ENCODE measurements at places on chromosomes 3 and 15. TPM values are rescaled to one million over a fixed set of nuclear protein-coding genes. Genes with fewer than 3 reads are reported as not detected.

The ZBED2 gene
- not detected for total RNA-seq

The GABRG3 gene
- 0.11 TPM for total RNA-seq

The ANKUB1 gene
- not detected for total RNA-seq

The COX17 gene
- 119 TPM for total RNA-seq

The WNT5A gene
- 6.9 TPM for total RNA-seq

The GOLGA6L24 gene
- total RNA-seq, result not detected

The CP gene
- total RNA-seq, result 7.9 TPM

DNA sequence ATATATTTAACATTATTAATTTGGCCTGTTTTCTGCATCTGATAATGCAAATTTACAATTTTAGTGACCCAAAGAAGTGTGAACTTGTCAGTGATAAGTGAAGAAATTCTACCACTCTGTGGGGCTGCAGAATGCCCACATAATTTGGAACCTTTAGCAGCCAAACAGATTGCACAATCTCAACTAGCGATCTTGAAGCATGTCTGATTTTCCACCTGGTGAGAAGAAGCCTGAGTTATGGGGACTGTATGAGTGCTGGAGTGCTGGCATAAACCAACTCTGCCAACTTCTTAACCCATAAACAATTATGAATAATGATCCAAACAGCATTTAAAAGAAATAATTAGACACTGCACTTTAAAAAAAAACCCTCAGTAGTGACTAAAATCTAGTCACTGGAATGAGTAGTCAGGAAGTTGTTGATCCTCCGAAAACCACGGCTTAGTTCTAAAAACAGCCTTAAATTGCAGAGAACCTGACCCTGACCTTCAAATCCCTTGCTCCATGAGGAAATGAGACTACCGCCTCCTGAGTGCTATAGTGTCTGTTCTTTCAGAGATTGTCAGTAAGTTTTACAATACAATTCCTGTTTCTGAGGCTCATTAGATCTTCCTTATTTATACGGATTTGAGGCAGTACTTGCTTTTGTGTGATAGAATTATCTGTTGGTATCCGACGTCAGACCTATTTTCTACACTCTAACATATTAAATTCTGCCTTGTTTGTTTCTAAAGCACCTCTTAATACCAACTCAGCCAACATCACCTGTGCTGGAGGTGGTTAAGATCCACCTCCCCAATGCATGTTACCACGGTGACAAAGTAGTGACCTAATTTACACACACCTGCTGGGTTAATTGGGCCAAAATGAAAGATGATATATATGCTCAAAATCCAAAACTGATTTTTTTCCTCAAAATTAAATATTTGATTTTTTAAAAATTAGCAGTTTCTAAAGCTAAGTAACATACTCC lies 267.7 kb downstream of the ZBTB20 start:
- DNase-seq, result peak; percentile 58

DNA sequence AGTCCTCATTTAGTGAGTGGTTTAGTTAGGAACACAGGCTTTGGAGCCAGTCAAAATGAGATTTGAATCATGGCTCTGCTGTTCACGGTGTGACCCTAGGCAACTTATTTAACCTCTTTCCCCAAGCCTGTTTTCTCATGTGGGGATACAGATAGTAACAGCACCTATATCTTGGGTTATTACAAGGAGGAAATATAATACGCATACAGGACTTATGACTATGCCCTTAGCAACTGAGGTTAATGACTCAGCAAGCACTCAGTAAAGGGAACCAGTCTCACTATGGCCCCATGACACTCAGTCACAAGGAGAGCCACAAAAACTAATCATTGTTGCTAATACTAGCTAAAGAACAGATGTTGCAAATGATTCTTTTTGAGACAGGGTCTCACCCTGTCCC lies 45.9 kb downstream of the SUMF1 start:
- DNase-seq, result peak; percentile 13

DNA sequence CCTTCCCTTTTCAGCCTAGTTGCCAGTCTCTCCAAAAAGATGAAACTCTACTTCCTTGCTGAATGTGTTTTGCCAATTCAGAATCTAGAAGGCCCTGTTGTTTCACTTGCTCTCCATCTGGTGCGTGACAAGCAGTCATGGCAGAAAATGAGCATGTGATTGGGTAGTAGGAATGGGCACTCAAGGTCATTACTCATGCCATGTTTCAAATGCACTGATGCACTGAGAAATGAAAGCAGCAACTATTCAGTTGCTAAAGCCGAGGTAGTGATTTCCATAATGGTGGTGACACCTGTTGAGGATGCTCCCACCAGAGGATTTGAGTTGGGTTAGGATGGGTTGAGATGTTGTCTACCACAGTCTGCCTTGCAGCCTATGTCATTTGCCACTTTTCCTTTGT lies 12.7 kb downstream of the ZBTB38 start:
- DNase-seq, result no peak

DNA sequence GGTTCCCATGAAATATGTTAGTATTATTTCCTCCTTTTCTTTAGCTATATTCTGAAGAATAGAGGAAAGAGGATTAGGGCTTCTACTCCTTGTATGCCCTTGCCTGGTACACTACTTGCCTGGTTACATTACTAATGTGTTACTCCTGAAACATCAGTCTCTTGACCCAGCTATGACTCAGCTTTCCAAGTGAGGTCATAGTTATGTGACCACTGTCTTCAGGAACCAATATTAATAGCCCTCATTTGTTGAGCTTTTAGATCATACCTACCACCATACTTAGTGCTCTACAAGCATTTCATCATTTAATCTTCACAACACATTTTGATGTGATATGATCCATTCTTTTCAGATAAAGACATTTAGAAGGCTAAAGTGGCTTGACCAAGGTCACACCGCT lies 60.3 kb downstream of the CMSS1 start:
- peak; percentile 23 for DNase-seq

DNA sequence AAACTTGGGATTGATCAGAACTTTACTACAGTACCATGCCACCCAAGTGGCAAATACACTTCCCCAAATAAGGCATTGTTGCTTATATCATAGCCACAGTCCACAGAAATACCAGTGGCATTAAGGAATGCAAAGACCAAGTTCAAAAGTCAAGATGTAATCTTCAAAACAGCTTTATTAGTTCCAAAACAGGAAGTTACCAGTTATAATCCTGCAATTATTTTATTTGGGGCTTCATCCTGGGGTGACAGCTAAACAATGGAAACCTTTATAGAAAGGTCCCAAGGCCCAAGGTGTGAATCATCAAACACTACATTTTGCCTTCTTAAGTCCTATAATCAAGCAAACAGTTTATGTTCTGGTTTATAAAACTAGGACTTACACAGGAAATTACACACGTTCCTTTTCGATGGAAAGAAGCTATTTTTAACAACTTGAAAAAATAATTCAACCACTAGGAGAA lies 30.3 kb upstream of the RNF7 start:
- DNase-seq, result no peak

GRCh38 chr3:13852638-13853009 lies 27.2 kb downstream of the WNT7A start:
- DNase-seq, result no peak

DNA sequence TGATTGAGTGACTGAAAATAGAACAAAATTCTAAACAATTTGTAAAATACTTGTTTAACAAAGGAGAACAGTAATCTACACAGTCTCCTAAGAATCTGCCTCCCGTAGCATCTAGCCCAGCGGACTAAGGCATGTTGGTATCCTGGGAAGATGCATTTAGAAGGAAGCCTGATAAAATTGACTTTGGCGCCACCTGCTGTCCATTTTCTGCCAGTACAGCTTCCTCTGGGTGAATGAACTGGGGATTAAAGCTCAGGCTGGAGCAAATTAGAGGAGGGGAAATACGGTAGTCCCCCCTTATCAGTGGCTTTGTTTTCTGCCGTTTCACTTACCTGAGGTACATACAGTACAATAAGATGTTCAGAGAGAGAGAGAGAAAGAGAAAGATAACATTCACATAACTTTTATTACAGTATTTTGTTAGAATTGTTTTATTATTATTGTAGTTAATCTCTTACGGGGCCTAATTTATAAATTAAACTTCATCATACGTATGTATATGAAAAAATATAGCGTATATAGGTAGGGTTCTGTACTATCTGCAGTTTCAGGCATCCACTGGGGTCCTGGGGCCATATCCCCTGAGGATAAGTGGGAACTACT lies 191.6 kb downstream of the GAP43 start:
- DNase-seq, result peak; percentile 75

GRCh38 chr15:101608201-101608600 lies 44.0 kb downstream of the TM2D3 start:
- no peak for DNase-seq

DNA sequence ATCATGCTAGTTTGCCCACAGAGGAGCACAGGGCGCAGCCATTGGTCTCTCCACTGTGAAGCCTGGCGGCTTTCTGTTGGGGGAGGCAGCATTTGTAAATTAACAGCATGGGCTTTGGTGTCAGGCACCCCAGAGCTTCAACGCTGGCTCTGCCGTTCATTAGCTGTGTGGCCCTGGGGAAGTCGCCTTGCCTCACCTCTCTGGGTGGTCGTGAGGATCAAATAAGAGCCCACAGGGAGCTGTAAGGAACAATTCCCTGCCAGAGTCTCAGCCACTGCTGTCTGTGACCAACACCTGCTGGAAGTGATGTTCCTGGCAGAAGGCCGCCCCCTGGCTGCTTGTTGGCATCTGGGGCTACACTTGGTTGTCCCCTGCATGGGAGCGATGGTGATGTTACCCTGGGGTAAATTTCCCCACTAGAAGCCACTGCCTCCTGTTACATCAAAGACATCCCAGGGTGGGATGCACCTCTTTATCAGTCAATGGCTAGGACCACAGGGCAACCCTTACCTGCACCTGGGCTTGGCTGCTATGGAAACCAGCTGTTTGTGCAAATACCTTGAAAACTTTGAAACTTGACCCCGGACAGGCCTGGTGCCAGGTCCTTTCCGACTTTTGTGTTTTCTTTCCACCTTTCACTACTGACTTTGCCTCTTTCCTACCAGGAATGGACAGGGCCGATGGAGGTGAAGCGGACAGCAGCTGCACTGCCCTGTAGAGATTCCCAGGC lies 36.9 kb downstream of the DNASE1L3 start:
- no peak for DNase-seq

- DNase-seq, result no peak
These were observed 15.3 kb upstream of the XXYLT1 start for GRCh38 chr3:195286115-195286872.

DNA sequence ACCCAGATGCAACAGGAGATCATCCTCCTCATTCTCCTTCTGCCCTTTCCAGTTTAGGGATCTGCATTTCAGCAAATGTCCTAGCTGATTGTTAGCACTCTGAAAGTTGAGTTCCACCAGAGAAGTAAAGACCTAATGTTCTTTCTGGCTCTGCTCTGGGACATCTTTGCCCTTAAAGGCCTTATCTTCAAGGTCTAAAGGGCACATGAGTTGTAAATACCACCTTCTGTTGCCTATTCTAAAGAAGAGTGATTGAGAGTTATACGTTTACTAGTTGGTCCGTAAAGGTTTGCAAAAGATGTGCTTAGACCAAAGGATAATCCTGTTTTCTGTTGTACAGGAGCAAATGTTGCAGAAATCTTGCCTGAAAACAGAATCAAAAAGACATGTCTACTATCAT lies 151.6 kb downstream of the ADAMTS9 start:
- DNase-seq, result no peak

- DNase-seq, result no peak
These were observed 33.1 kb upstream of the LRRN1 start for GRCh38 chr3:3766140-3766539.

DNA sequence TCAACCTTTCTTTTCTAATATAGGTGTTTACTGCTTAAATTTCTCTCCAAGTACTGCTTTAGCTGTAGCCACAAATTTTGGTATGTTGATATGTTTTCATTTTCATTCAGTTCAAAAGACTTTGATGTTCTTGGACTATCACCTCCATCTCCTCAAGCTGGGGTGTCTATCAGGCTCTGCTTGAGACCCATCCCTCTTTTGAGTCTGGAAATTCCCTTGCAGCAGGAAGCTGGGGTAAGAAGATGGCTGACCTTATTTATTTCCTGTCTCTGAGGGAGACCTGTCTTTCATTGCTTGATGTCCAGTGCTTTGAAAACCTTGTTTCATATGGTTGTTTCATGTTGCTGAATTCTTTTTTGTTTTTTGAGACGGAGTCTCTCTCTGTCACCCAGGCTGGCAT lies 60.5 kb upstream of the ADPGK start:
- no peak for DNase-seq

- DNase-seq, result no peak
These were observed 178.4 kb downstream of the AKAP13 start for GRCh38 chr15:85558848-85559247.

DNA sequence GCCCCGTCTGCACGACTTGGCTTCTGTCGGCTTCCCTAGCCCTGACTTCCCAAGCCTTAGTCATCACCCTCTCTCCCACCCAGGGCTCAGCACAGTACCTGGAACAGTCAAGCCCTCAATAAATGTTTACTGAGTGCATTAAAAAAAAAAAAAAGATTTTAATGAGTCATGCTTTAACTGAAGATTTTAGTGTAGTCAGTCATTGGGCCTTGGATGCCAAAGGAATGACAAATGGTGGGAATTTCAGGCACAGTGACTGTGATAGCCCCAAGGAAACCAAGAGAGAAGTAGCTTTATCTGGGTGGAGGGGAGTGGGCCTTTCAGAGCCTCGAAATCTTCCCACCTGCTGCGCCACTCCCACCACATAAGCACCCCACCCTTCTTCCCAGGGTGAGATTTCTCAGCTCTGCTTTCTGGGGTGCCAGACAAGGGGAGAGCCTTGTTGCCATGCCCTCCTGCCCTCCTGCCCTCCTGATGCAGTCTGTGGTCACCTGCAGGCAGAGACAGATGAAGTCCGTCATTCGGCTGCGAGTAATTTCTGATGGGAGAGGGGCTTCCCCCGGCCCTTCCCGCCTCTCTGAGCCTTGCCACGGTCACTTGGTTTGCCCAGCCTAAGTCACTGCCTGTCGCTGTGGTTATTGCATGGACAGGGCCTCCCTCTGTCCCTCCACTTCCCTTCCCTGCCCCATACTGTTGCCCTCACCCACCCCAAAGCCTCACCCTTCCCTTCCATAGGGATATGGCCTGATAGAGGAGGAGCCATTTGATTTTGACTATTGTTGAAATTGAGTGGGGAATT lies 41.8 kb downstream of the SMAD3 start:
- DNase-seq, result peak; percentile 87

GRCh38 chr3:127684871-127685707 lies 12.3 kb downstream of the ABTB1 start:
- DNase-seq, result no peak

DNA sequence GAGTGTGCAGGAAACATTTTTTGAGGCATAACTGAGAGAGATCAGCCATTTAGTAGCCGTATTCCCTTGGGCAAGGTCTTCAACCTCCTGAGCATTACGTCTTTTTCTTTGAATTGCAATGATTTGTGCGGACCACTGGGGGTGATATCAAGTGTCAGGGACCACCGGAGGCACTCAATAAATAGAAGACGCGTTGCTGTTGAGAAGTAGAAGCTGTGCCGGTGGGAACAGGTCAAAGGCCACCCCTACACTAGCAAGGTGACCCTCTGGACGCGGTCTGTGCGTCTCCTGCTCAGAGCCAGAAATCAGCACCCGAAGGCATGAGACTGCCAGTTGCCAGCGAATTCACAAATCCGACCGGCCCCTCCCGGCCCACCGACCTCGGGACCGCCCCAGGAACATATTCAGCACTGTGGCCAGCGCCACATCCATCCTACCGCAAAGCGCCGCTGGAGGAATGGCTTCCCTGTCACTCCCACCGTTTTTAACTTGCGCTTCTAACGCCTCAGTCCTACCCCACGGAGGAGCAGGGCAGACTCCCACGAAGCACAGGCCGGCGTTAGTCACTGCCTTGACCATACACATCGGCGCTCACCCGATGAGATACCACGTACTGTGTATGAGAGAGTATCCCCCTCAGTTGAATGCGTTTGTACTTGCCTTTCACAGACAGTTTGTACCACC lies 1.4 kb upstream of the GHSR start:
- DNase-seq, result peak; percentile 46
